ENCODE measurements at places on chromosomes 11 and 22.

DNA sequence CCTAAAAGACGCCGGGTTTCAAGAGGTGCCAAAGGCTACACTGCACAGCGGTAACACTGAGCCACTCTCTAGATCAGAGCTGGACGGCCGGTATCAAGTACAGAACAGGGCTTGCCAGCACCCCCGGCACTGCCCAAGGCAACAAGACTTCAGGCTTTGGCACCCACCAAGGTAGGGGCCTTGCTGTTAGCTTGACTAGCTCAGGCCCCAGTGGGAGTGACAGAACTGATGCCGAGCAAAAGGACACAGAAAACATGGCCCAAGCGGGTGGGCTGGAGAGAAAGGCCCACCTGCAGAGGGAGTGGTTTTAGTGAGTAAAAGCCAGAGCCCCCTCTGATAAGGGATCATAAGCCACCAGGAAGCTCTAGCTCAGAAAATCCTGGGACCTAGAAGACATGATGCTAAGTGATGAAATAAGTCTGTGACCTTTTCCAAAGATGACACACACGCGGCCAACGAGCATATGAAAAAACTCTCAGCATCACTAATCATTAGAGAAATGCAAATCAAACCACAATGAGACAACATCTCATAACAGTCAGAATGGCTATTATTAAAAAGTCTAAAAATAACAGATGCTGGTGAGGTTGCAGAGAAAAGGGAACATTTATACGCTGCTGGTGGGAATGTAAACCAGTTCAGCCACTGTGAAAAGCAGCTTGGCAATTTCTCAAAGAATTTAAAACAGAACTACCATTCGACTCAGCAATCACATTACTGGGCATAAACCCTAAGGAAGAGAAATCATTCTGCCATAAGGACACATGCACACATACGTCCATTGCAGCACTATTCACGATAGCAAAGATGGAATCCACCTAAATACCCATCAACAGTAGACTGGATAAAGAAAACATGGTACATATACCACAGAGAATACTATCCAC, 12.9 kb downstream of the EHD1 start:
- no peak for DNase-seq

- no peak for DNase-seq
Observed at GRCh38 chr11:7606496-7606895, 66.8 kb downstream of the CYB5R2 start.

- no peak for DNase-seq
Observed at GRCh38 chr11:73810637-73811036, 23.0 kb downstream of the MRPL48 start.

GRCh38 chr11:1197431-1197885, 25.4 kb upstream of the MUC5B start:
- DNase-seq = no peak

DNA sequence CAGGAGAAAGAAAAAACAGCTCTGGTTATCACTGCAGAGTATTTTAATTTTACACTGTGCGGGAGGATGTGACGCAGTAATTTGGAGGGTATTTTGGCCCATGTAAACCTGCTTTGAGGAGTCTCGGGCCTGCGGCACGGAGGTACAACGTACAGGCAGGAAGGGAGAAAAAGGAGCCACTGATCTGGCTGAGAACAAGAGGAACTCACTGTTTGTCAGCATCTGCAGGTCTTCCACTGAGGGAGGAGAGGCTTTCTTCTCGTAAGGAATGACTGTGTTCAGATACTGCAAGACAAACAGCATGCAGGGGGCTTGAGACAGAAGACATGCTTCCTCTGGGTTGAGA, 44.0 kb downstream of the FEZ1 start:
- DNase-seq = no peak
